Colonic mucosa (tissue), 4 donors: ENCODE measurements at places on chromosomes 2 and 18. TPM values are rescaled to one million over a fixed set of nuclear protein-coding genes. Genes with fewer than 3 reads are reported as not detected.

CFAP53 gene
- total RNA-seq, result 0.16 TPM

SDC1 gene
- total RNA-seq, result 213 TPM

VWC2L gene
- total RNA-seq, result not detected

LMAN2L gene
- 13.5 TPM for total RNA-seq

CROCC2 gene
- not detected for total RNA-seq

PEX13 gene
- 31.7 TPM for total RNA-seq

CFAP221 gene
- total RNA-seq, result not detected

GRCh38 chr18:22613788-22614187 is 196.1 kb upstream of the CTAGE1 start:
- DNase-seq, result no peak

DNA sequence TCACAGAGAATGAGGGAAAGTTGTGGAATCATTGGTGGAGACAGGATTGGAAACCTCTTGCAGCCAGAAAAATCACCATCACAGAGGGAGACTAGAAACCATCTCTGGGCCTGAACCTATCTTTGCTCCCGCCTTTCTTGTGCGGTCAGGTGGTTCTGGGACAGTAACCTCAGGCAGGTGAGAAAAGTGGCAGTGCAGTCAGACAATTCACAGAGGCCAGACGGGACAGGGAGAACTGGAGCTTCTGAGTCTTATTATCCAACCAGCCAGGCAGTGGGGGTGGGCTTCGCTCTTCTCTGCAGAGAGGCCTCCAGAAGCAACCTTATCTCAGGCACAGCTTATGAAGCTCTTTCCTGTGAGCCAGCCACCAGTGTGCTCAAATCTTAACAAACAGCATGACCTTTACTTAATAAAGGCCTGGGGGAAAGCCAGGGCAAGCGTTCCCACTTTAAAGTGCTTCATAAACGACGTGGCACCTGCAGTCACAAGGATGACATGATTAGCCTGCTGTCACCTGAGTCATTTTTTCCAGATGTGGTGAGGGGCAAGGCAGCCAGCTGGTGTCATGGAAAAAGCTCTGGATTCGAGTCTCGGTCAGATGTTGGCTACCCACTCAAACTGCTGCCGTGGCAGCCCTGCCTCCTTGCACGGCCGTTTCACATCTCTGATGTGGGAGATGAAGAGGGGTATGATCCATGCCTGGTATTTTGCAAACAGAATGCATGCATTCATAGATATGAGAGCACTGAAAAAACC is 109.7 kb downstream of the B3GNT2 start:
- peak; percentile 27 for DNase-seq

GRCh38 chr2:201965550-201965949 is 68.1 kb upstream of the FZD7 start:
- DNase-seq, result no peak

GRCh38 chr2:237721458-237721857 is 77.1 kb upstream of the RBM44 start:
- DNase-seq, result no peak

- no peak for DNase-seq
These were observed 178.4 kb downstream of the RTP5 start for GRCh38 chr2:242047963-242048362.

DNA sequence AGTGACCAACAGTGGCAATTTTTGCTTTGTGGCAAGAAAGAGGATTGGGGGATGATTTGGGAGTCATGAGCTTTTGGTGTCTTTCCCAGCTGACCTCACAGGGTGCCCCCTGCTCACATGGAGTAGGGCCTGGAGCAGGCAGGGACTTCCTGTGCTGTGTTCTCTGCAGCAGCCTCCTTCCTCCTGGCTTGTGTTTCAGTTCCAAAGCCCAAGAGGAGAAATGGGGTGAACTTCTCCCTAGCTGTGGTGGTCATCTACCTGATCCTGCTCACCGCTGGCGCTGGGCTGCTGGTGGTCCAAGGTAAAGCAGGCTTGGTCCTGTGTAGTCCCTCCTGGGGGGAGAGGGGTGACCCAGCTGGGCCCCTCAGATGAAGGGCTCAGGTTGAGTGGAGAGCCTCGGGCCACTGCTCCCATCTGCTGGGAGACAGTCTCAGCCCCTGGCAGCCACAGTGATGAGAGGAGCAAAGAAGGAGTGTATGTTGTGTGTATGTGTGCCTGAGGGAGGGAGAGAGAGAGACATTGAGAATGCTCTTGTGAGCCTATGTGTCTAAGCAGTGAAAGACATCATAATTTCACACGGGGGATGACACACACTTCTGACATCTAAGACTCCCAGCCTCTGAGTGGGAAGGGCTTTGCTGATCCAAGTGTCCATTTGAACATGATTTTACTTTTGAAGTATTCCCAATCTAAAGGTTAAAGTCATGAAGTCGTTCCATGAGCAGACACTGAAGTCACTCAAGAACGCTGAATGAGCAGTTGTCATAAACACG is 27.2 kb downstream of the MARCO start:
- DNase-seq, result no peak

GRCh38 chr2:85661139-85661858 is 6.7 kb downstream of the SFTPB start:
- no peak for DNase-seq

- DNase-seq, result peak; percentile 47
These were observed 63.7 kb downstream of the COL4A3 start for GRCh38 chr2:227228061-227228667.

DNA sequence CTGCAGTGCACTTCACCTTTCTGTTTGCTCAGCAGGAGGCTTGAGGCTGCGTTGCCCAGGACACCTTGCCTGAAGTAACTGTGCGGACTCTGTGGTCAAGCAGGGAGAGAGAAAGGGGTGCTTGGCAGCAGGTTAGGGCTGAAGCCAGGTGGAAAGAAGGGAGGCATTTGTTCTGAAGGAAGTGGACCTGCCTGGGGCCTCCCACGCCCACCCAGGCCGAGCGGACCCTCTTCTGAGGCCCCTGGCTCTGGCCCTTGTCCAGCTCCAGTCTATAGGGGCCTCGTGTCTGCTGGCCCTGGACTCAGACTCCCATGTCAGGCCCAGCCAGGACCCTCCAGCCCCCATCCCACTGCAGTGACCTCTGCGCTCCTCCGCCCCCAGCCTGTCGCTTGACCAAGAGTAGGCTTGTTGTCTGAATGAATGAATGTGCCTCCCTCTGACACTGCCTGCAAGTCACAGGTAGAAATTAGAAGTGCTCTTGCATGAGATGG is 2.5 kb downstream of the SNED1 start:
- no peak for DNase-seq

GRCh38 chr2:54895730-54896129 is 154.5 kb downstream of the RTN4 start:
- DNase-seq, result no peak
